NCI-H2081 (cell line): ENCODE measurements at places on chromosomes 6 and 20.

DNA sequence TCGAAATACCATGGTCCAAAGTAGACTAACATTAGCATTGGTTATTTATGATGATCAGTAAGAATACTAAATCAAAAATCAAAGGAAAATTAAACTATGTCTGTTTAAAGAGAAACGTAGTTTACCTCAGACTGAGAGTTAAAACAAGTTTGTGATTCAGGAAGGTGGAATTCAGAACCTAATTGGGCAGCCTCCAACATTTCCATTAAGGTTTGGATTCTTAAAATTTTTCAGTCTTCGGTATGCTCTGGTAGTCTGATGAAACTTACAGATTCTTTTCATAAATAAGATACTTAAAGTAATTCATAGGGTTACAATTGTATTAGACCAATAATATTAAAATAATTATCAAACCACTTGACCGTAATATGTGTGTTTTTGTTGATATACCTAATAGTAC lies 18.6 kb downstream of the HFE start:
- DNase-seq, result no peak

GRCh38 chr6:142458836-142459235 lies 157.0 kb downstream of the ADGRG6 start:
- DNase-seq, result no peak

- no peak for DNase-seq
Observed at GRCh38 chr6:38320843-38321242, 318.9 kb downstream of the BTBD9 start.

- DNase-seq, result no peak
Observed at GRCh38 chr20:8470156-8470555, 338.1 kb downstream of the PLCB1 start.

DNA sequence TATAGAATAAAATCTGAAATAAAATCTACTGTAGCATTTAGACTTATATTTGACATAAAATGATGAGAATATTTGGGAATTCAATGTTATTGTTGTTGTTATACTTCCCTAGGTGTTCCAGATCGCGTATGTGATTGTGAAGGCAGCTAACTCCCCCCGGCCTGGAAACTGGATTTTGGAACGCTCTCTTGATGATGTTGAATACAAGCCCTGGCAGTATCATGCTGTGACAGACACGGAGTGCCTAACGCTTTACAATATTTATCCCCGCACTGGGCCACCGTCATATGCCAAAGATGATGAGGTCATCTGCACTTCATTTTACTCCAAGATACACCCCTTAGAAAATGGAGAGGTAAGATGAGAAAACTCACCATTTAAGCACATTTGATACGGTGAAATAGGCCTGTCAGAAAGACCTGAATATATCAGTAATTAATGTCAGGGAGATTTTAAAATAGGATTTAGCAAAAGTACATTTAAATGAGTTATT lies 215.2 kb downstream of the LAMA2 start:
- DNase-seq, result no peak

- peak; percentile 69 for DNase-seq
Observed at GRCh38 chr6:16238963-16239797, 793 bp downstream of the GMPR start.

DNA sequence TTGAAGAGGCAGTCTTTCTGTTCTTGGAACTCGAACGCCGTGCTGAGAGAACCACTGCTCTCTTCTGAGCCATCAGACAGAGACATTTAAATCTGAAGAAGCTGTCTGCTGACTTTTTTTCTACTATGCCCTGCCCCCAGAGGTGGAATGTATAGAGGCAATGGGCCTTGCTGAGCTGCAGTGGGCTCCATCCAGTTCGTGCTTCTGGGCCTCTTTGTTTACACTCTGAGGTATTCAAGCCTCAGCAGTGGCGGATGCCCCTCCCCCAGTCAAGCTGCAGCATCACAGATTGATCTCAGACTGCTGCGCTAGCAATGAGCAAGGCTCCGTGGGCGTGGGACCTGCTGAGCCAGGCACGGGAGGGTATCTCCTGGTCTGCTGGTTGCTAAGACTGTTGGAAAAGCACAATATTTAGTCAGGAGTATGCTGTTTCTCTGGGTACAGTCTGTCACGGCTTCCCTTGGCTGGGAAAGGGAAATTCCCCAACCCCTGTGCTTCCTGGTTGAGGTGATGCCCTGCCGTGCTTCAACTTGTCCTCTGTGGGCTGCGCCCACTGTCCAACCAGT lies 526.8 kb downstream of the CD109 start:
- no peak for DNase-seq

GRCh38 chr6:16723826-16724225 lies 37.4 kb downstream of the ATXN1 start:
- no peak for DNase-seq

DNA sequence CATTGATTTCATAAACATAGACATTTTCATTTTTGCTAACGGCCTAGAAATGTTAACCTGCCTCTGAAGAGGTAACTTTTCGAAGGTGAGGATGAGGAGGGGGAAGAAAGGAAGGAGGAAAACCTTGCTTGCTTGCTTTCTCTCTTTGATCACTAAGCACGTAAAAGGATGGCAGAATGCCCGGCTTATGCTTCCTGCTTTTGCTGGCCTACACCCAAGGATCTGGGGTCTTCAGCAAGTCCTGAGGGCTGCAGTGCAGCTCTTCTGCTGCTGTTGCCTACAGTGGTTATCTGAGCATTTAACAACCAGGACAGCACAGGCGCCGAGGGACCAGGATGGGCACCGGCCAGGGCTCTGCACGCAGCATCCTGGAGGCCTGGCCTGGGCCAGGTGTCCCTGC lies 150.8 kb upstream of the TAB2 start:
- DNase-seq, result peak; percentile 7

DNA sequence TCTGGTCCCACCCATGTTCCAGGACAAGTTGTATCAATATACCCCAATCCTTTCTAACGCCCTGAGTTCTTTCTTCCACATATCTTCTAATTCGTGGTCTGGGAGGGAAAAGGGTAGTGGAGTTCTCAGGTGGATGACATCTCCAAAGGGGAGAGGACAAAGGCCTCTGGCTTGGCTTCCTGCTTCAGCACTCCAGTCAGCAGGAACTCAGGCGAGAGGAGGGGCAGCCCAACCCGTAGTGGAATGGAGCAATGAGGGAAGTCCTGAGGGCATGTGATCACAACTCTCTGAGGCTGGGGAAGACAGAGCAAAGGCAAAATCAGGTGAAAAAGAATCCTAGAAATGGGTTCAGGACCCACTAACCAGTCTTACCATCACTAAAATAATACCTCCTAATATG lies 9.6 kb upstream of the NRM start:
- no peak for DNase-seq

DNA sequence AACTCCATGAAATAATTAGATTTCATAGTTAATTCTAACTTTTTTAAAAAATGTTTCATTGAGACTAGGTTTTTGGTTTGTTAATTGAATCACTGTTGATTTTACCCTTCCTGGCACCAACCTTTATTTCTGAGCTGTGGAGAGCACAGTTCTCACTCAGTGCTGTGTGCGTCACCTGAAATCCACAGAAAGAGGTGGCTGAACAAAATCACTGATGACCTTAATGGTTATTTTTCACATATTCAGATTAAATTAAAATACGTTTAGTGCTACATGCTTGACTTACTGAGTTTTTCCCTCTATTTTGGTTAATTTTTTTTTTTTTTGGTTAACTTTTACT lies 89.4 kb downstream of the SLC16A10 start:
- no peak for DNase-seq

GRCh38 chr6:18025596-18025995 lies 38.2 kb upstream of the KIF13A start:
- DNase-seq, result no peak

DNA sequence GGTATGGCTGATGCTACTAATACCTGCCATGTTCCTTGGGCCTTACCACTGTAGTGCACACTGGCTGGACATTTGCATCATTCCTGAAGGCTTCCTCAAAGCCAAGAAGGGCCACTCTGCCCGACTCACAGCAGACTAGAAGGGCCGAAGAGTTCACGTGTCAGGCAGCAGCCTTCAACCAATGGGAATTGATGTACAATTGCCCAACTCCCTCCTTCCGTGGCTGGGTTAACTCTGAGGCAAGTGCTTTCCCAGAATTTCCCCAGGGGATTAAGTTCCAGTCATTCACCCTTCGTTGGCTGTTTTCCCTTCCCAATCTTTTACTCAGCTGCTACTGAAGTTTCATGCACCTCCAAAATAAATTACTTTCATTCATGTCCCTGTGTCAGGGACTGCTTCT lies 29.8 kb downstream of the PSMB9 start:
- DNase-seq, result no peak

- no peak for DNase-seq
Observed at GRCh38 chr20:32019563-32020463, 9.6 kb downstream of the CCM2L start.

GRCh38 chr6:85644279-85644762 lies 1.6 kb upstream of the SYNCRIP start:
- peak; percentile 38 for DNase-seq

- DNase-seq, result no peak
Observed at GRCh38 chr6:113011389-113011788, 664.3 kb downstream of the RFPL4B start.

DNA sequence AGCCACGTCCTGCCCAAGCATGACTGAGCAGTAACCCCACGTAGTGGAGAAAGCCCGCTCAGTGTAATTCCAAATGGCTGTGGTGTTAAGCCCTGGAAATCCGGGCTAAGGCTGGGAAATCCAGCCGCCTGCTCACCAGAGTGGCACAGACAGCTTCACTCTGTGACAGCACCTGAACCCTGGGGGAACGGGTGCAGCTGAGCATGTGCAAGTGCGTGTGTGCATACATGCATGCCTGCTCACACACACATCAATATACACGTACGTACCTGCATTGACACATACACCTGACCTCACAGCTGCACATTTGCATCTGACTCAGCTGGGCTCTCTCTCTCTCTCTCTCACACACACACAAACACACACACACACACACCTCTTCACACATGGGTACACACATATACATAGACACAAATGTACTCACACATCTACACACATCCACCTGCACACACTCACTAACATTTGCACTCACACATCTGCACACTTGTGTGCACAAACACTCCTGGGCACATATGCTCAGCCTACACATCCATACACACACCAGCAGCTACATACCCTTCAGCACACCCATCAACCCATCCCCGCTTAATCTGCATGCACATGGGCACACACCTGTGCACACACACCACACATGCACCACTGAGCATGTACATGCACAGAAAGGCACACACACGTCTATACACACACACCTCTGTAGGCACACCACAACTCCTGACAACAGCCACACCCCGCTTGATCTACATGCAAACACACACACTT lies 114.1 kb downstream of the GRM4 start:
- DNase-seq, result no peak

- no peak for DNase-seq
Observed at GRCh38 chr6:89562093-89562973, 76.2 kb downstream of the LYRM2 start.

DNA sequence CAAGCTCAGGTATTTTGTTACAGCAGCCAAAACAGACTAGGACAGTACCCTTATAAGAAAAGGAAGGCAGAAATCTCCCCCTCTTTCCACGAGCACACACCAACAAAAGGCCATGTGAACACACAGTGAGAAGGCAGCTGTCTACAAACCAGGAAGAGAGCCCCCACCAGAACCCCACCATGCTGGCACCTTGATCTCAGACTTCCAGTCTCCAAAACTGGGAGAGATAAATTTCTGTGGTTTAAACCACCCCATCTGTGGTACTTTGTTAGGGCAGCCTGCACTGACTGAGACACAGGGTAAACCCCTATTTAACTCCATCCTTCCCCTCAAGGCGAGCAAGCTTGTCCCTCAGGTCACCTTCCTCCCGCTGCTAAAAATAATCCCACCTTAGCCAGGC lies 475.8 kb upstream of the JARID2 start:
- DNase-seq, result no peak

DNA sequence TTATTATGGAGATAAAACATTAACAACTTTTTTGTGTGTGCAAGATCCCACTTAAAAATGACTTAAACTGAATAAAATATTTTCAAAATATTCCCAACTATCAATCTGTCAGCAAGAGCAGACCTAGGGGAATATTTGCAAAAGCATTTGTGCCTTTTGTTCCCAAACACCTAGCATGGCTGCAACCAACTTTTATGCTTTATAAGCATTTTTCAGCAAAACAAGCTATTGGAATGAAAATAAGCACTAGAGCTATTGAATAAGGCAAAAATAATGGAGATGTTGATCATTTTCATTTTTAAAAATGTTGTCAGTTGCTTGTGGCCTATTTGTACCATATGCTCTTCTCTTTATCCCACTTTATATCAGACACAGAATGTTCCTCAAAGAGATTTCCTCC lies 28.2 kb upstream of the CEP162 start:
- DNase-seq, result no peak

GRCh38 chr20:19291024-19291817 lies 78.8 kb downstream of the SLC24A3 start:
- DNase-seq, result no peak

DNA sequence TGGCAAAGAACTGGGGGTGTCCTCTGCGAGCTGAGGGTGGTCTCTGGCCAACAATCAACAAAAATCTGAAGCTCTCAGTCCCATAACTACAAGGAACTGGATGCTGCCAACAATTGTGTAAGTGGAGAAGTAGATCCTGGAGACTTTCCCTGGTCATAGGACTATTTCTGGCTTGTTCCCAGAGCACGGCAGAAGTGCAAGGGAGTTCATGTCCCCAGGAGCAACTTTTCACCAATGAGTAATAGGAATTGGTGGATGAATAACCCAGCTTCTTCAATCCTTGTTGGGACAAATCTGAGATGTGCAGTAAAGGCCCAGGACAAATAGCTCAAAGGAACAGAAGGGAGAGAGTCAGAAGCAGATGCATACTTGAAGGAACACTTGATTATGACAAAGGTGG lies 95.5 kb downstream of the QRSL1 start:
- no peak for DNase-seq

DNA sequence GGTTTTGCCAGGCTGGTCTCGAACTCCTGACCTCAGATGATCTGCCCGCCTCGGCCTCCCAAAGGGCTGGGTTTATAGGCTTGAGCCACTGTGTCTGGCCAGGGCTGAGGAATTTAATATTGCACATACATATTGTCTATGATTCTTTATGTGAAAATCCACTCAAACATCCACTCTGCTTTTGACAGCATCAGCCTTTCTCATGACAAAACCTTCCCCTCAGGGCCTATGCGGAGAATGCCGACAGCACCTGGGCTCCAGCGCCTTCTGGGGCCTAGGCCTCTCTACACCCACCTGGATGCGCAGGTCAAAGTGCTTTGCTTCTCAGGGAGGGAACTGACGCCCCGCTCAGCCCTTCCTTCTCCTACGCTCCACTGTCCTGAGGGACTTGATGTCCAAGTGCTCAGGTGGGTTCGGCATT lies 5.4 kb downstream of the RAMACL start:
- DNase-seq, result no peak

- no peak for DNase-seq
Observed at GRCh38 chr6:102340311-102340710, 946.8 kb downstream of the GRIK2 start.

- DNase-seq, result no peak
Observed at GRCh38 chr6:137776786-137777686, 90.0 kb upstream of the TNFAIP3 start.
